ENCODE measurements at places on chromosomes 6 and 20.

DNA sequence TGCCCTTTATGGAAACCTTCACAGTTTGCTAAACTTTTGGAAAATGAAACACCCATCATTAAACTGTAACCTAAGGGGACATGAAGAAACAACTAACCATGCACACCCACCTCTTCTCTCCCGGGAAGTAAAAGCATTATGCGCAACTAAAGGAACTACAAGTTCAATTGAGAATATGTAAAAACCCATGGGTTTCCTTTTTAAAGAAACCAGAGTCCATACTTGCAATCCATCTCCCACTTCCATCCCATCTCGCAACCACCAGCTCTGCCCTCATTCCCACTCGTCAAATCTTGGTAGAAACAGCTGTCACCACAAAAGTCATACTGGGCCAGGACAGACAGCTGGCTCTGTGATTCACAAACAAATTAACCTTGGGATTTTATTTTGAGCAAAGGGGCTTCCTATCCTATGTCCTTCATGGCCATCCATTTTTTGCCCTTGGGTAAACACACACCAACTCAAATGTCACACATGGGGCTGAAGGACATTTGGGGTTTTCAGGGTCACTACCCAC is 81.5 kb downstream of the HAO1 start:
- peak; percentile 95 for DNase-seq

GRCh38 chr6:139194740-139195139 is 59.9 kb downstream of the HECA start:
- DNase-seq, result no peak

DNA sequence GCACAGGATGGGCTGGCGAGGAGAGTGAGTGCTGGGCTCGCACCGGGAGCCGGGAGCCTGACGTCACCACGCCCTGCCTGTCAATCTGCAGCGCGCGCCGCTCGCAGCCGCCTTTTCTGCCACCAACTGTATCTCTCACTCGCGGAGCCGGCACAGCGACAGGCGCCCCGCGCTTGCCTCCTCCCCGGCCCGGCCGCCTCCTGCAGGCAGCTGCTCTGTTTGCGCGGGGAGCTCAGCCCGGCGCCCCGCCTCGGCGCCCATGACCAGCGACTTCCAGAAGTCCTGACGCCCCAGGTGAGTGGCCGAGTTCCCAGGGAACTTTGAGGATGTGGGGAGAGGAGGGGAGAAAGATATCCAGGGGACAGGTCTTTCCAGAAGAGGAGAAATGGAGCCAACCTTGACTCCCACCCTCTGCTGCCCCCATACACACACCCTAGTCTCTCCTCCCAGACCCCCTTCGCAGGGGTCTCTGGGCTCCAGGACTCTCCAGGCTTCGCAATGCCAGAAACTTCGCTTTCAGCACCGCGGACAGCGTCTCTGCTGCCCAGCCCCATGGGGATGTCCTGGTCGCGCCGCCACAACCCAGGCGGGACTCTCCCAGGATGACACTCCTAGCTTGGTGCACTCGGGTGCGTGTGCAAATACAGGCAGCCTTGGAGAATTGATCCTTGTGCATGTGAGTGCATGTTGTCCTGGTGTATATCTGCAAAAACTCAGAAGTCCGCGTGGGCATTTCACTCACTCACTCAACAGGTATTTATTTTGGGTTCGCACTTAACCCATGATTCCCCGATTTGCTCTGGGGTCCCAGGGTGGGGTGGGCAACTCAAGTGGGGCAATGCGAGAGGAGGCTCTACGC is at the start of gene GPR6:
Gene GPR6, plus strand, starts transcription at position 138 of the 859 bp plus-strand sequence. CDS start 802 bp downstream, outside the sequence.
- peak; percentile 72 for DNase-seq

GRCh38 chr6:118100717-118101116 is 193.7 kb downstream of the SLC35F1 start:
- no peak for DNase-seq

DNA sequence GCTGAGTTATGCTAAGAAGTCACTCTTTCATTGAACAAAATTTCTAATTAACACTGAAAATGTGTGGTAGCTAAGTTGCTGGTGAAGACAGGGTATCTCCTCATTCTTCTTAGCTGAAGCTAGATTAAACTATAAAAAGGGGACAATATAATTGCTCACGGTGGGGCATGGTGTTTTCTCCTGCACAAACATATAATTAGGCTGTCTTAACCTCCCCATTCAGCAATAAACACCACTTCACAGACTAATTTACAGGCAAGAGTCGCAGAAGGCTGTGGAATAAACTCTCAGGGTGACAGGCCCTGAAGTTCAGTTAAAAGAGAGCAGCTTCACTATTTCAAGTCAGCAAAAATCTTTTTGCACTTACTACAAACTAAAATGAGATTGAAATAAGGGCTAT is 338.9 kb upstream of the NT5E start:
- no peak for DNase-seq

DNA sequence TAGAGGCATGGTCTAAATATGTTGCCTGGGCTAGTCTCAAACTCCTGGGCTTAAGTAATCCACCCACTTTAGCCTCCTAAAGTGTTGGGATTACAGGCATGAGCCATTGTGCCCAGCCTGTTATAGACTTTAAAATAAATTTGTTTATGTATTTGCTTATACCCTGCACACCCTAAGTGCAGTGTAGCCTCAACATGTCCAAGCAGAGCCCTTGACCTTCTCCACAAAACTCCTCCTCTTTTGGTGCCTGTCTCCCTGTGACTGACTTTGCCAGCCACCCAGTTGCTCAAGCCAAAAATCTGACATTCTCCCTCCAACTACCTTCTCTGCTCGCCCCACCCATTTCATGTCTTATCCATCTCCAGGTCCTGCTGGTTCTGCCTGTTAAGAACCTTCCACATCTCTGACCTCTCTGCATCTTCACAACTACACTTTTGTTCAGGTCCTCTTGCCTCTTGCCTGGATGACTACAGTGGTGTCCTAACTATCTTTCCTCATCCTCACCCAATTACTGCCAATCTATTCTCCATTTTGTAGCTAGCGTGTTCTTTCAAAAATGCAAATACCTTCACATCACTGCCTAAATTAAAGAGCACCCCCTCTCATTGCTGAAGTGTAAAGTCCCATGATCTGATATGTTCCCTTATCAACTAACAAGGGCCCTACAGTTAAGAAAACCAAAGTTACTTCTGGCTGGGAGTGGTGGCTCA is 11.2 kb upstream of the KIFC1 start:
- no peak for DNase-seq

GRCh38 chr6:157946865-157947532 is 34.7 kb upstream of the SYNJ2 start:
- peak; percentile 25 for DNase-seq

GRCh38 chr6:38088829-38089228 is 269.3 kb downstream of the ZFAND3 start:
- DNase-seq, result no peak

- DNase-seq, result no peak
Measured at GRCh38 chr6:19301980-19302379, 535.2 kb upstream of the ID4 start.

DNA sequence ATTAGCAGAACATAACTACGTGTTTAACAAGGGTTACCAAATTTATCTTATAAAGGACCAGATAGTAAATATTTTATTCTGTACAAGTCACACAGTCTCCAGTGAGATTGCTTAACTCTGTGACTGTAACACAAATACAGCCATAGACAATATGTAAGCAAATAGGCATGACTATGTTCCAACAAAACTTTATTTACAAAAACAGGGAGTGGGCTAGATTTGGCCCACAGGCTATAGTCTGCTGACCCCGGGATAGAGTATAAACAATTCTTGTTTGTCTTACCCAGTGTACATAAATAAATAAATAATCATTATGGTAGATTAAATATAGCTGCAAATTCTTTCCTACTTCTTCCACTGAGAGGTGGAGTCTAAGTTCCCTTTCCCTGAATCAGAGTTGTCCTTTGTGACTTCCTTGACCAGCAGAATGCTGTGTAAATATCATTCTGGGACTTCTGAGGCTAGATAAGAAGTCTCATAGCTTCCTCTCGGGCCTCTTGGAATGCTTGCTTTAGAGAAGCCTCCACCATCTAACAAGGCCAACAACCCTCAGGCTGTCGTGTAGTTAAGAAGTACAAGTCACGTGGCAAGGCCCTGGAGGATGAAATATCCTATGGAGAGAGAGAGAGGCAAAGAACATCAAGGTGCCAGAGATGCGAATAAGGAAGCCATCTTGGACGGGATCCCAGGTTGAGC is 59.1 kb upstream of the TMEM244 start:
- no peak for DNase-seq

DNA sequence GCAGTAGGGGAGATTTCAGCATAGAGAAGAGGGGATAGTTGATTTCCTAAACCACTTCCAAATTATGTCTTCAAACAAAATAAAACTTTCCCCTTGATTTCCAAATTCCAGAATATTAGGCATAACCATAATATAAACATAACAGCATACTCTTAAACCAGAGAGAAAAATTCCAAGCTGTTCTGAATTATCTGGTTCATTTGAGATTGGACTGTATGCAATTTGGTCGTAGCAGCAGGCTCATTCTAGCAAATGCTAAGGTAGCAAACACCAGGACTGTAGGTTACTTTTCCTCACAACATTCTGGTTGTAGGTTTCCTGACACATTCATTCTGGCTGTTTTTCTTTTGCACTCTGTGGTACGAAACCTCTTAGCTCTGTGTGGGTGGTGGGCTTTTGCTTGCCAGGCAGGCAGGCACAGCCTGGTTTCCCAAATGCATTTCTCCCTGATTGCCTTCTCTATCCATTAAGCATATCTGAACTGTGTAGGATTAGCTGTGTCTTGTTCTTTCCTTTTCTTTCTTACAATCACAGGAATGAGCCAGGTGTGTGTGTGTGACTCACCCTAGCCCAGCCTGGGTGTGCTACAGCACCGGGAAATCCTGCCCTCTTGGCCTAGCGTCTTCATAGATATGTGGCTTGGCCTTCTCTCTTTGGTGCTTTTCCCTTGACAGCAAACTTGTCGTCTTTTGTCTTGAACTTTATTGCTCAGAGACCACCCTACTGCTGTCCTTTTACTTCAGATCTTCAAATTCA is 77.1 kb downstream of the JARID2 start:
- DNase-seq, result no peak

- peak; percentile 22 for DNase-seq
Measured at GRCh38 chr20:43840382-43841070, 74.1 kb upstream of the TOX2 start.

GRCh38 chr6:17831135-17831534 is 124.4 kb upstream of the NUP153 start:
- DNase-seq, result peak; percentile 88

GRCh38 chr6:136178749-136179148 is 71.4 kb downstream of the MTFR2 start:
- no peak for DNase-seq

- no peak for DNase-seq
Measured at GRCh38 chr6:17808609-17809008, 101.9 kb upstream of the NUP153 start.

DNA sequence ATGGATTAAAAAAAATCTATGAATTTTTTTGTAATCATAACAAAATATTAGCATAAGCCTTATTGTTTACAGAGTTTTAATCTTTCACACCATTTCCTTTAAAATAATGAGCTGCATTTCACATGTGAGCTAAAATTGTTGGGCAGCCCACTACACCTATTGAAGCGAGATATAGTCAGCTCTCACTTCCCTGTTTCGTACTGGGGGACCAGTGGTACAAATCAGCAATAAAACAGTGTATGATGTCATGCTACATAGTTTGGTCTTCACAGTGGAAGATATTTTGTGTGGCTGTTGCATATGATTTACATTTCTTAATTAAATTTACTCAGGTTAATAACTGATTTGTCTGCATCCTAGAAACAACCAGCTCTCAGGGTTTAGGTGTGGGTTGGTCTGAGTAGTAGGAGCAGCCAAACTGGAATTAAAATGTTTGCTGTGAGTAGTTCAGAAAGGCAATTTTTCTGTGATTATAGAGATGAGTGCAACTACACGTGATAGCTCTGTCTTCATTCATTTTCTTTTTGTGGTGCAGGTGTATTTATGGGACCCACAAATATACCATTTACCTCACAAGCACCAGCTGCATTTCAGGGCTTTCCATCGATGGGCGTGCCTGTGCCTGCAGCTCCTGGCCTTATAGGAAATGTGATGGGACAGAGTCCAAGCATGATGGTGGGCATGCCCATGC is 99.3 kb downstream of the B3GAT2 start:
- no peak for DNase-seq

DNA sequence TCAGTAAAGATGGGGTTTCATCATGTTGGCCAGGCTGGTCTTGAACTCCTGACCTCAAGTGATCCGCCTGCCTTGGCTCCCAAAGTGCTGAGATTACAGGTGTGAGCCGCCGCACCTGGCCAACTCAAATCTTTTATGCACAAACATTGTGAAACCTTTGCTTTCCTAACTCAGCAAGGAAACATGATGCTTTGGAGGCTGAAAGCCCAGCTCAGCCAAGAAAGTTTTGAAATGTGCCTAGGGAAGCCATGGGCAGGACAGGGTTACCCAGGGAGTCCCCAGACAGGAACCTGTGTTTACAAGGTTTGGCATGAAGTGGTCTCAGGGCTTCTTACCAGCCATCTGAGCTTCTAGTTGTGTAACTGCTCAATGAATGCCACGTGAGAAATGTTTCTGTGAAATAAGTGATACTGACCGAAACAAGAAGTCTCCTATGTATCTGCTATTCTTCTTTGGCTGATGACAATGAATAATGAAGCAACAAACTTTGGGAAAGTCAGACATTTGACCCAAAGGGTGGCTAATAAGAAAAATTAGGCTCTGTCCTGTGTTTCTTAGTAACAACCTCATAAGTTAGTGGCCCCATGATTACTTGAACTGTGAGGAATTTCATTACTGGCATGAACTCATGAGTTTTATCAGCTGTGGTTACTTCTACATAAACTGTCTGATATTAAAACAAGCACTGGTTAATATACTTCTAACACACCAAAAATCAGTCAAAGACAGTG is 163.5 kb downstream of the KIF6 start:
- no peak for DNase-seq

DNA sequence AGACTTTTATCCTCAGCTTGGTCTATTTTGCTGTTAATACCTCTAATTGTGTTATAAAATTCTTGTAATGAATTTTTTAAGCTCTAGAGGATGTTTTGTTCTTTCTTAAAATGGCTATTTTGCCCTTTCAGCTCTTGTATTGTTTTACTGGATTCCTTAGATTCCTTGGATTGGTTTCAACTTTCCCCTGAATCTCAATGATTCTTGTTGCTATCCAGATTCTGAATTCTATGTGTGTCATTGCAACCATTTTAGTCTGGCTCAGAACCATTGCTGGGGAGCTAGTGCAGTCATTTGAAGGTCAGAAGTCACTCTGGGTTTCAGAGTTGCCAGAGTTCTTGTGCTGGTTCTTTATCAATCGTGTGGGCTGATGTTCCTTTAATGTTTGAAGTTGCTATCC is 37.1 kb downstream of the OTOR start:
- DNase-seq, result peak; percentile 14

All from myocyte (in vitro differentiated cells).